ENCODE measurements at places on chromosomes 11 and 22. TPM values are rescaled to one million over a fixed set of nuclear protein-coding genes. Genes with fewer than 3 reads are reported as not detected.

Gene SCN4B
- 0.09 TPM for total RNA-seq

Gene LSP1
- total RNA-seq, result 0.42 TPM

Gene DBX1
- total RNA-seq, result not detected

Gene TUB
- 1.4 TPM for total RNA-seq

Gene NXPE4
- total RNA-seq, result not detected

Gene MACROD1
- 17.5 TPM for total RNA-seq

Gene ST3GAL4
- 15.8 TPM for total RNA-seq

Gene SAA2
- 2.0 TPM for total RNA-seq

Gene DDI1
- total RNA-seq, result not detected

Gene SCUBE2
- 3.5 TPM for total RNA-seq

Gene SLC6A5
- not detected for total RNA-seq

Gene RBM4B
- total RNA-seq, result 28.4 TPM

Gene EI24
- 122 TPM for total RNA-seq

Gene CD6
- not detected for total RNA-seq

Gene TPBGL
- 0.17 TPM for total RNA-seq

Gene RDX
- 217 TPM for total RNA-seq

Gene NPAT
- 17.5 TPM for total RNA-seq

Gene FGF19
- total RNA-seq, result not detected

Gene LMO1
- total RNA-seq, result not detected

Gene PANX1
- 27.4 TPM for total RNA-seq

Gene LYVE1
- 64.6 TPM for total RNA-seq

Gene OR56A1
- total RNA-seq, result 0.14 TPM

All from dermis blood vessel endothelial cell (primary cell).